ENCODE measurements at places on chromosomes 3 and 15.

GRCh38 chr3:64111872-64112271 is 88.6 kb upstream of the PSMD6 start:
- DNase-seq, result no peak

GRCh38 chr3:60010781-60011180 is 961.0 kb upstream of the CFAP20DC start:
- DNase-seq, result peak; percentile 39

GRCh38 chr3:118504906-118505305 is 529.7 kb downstream of the IGSF11 start:
- DNase-seq, result no peak

DNA sequence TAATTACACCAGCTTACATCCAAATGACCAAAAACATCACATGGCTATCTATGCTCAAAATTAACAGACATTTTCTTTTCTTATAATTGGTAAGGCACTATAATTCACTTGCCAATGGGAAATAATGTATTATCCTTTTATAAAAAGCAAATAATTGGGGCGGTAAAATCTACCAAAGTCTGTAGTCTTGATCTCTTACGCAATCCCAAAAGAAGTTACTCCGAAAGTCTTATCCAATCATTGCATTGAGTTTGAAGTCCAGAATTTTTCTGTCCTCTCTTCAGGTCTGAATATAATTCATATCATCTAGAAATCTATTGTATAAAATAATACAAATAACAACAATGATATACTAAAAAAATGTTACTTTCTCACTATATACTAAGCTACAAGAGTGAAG is 273.3 kb upstream of the CADM2 start:
- no peak for DNase-seq

DNA sequence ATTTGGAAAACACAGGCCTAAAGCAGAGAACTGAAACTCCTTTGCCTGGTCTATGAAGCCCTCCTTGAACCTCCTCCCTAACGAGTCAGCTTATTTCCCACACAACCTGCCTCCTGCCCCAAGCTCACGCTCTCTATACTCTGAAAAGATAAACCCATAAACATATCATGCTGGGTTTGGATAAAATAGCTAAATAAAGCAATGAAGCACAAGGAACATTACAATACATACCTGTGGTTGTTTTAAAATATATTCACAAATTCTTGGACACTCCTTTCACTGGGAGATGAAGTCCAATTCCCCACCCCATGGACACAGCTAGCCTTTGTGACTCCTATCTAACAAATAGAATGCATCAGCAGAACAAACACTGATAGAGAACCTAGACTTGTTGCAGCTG is 98.2 kb downstream of the PLCH1 start:
- no peak for DNase-seq

GRCh38 chr15:90609242-90610180 is 79.8 kb downstream of the CRTC3 start:
- no peak for DNase-seq

- no peak for DNase-seq
Measured at GRCh38 chr3:149577801-149578200, 80.0 kb downstream of the WWTR1 start.

- DNase-seq, result no peak
Measured at GRCh38 chr15:98905963-98906711, 101.5 kb downstream of the PGPEP1L start.

DNA sequence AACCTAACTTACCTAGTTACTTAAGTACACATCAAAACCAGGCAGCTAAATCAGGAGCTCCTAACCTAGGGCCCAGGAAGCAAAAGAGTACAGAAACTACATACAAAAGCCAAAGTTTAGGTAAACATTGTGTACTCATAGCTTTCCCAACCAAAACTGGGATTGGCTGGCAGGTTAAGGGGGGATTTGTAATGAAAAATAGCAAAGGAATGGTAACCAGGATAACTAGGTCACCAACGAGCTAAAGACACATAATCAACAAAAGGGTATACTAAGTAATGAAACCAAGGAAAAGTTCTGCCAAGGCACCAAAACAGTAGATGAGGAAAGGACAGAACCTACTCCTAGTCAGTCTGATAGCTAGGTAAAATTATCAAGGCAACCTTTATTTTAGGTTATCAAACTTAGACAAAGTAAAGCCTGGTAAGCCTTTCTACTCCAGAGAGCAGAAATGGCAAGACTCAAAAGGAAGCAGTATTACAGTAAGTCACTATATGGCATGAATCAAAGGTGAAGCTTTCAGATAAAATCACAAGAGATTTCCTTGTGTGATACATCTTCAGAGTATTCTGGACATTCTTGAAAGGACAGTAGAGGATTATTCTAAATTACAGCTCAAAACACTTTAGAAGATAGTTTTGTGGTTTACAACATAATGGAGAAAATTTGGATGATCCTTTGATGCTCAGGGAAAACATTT is 10.2 kb downstream of the TRA2B start:
- no peak for DNase-seq

- DNase-seq, result no peak
Measured at GRCh38 chr15:34721802-34722438, 32.9 kb downstream of the GJD2 start.

DNA sequence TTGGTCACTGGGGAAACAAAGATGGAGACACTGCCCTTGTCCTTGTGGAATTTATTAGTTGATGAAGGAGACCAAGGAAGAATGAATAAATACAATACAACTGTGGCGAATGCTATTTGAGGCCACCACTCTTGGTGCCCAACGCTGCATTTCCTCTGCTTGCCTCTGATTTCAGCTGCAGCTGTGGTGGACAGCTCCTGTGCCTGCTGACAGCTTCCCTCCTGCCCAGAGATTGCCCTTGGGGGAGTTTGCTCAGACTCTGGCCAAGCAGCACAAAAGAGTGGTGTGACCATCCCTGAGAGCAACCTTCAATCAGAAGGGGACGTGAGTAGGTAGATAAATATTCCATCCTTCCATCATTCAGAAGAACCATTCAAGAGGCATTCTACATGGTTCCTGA is 64.6 kb upstream of the FHIT start:
- DNase-seq, result peak; percentile 17

- DNase-seq, result peak; percentile 45
Measured at GRCh38 chr15:74396445-74397238, 29.2 kb upstream of the CYP11A1 start.
